ENCODE measurements at places on chromosomes 4 and X. TPM values are rescaled to one million over a fixed set of nuclear protein-coding genes. Genes with fewer than 3 reads are reported as not detected.

Gene STOX2
- total RNA-seq = 19.6 TPM

DNA sequence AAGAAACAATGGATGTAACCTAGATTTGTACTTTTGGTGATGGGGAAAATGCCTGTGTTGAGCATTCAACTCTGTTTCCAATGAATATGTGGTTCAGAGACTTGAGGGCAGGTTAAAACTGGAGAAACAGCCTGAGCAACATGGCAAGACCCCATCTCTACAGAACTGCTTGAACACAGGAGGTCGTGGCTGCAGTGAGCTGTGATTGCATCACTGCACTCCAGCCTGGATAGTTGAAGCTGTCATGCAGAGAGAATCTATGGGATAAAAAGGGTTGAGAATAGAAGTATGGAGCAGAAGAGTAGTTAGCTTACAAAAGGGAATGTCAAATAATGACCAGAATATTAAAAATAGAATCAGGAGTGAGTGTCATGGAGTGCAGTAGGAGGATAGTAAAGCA lies 134.8 kb upstream of the PDE5A start:
- H3K36me3 ChIP-seq = no peaks in the 10 kb centered on the region
- no peak for DNase-seq
- H3K4me1 ChIP-seq = no peaks in the 10 kb centered on the region
- H3K27ac ChIP-seq = no peak overlapping the region

DNA sequence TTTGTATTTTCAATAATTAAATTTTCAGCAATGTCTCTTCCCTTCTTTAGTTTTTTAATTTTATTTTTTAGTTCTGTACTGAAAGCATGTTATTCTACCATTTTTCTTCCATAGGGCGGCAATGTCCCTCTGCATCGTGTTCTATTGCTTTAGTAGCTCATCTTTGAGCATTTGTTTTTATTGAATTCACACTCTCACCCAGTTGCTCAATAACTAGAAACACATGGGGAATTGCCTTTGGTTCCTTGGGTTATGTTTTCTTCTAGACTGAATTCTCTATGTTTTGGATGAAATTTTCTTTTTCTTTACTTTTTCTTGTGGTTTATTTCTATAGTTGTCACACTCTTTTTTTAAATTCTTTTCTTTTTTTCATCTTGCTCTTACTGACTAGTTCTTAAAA lies 233.8 kb upstream of the LDB2 start:
- no peaks in the 10 kb centered on the region for H3K4me1 ChIP-seq
- no peaks in the 10 kb centered on the region for H3K27me3 ChIP-seq
- no peak overlapping the region for H3K27ac ChIP-seq
- no peaks in the 10 kb centered on the region for H3K36me3 ChIP-seq
- DNase-seq = no peak

- peaks cover 26% of the 10 kb centered on the region for H3K4me1 ChIP-seq
- DNase-seq = no peak
Observed at GRCh38 chr4:74932010-74932409, 906 bp upstream of the PARM1 start.

DNA sequence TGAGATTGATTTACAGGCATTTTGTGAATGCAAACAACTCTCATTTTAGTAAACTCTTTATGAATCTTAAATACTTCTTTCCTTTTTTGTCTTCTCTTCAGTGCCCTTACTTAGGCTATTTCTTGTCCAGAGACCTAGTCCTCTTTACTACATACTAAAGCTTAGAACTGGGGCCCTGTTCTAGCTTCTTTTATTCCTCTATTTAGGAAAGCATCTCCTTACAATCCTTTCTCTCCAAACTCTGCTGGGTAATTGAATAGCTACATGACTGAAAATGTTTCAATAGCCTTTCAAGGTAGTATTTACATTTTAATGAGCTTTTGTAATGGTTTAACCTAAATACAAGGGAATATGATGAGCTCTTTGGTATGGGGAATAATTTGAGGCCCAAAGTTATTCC lies 1701.5 kb upstream of the TENM3 start:
- H3K27ac ChIP-seq = no peak overlapping the region
- H3K36me3 ChIP-seq = no peaks in the 10 kb centered on the region
- DNase-seq = no peak
- H3K4me1 ChIP-seq = no peaks in the 10 kb centered on the region
- H3K27me3 ChIP-seq = no peaks in the 10 kb centered on the region

- no peaks in the 10 kb centered on the region for H3K4me1 ChIP-seq
- no peak overlapping the region for H3K4me3 ChIP-seq
- no peaks in the 10 kb centered on the region for H3K27me3 ChIP-seq
Observed at GRCh38 chr4:160193787-160194186, 1090.9 kb downstream of the RAPGEF2 start.

DNA sequence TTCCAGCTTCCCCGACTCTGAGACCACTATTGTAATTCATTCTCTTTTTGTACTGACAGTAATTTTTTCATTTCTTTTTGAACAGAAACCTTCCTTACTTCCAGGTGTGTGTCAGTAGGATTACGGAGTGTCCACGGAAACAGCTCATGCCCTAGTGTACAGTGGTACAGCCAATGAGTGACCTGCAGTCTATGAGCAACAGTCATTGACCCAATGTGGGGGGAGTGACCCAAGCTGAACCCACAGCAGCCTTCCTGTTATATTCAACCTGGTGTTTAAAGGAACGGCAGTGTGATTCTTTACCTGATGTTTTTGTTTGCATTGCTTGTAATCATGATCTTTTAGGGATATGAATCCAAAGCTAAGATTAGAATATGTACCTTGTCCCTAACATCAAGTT lies 1.2 kb downstream of the H2BW2 start:
- no peaks in the 10 kb centered on the region for H3K4me1 ChIP-seq
- H3K27me3 ChIP-seq = no peaks in the 10 kb centered on the region
- H3K27ac ChIP-seq = no peak overlapping the region
- H3K36me3 ChIP-seq = no peaks in the 10 kb centered on the region
- H3K4me3 ChIP-seq = no peak overlapping the region

DNA sequence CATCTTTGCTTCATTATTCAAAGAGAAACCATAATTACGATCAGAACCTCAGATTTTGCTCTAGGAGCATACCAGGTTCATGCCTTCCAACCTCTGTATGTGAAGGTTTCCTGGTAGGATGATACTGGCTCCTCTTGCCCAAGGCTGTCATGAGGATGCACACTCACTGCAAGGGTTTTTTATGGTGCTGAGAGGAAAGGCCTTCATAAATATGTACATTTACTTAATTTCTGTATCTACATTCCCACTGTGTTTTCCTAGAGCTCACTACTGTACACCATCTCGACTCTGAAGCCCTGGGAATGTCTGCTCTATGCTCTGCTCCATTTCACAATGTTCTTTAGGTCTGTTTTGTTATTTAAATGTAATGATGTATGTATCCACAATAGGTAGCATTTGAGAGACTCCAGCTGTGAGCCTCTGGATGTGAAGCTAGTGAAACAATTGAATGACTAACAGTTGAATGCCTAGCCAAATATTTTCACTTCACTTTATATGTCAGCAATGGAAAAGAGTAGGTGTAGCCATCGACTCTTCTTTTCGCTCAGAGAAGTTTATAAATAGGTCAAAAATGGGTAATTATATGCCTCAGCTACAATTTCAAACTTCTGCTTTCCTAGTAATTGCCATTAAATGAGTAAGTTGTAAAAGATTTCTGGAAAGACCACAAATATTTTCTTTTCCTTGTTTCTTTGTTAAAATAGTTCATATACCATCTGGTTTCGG lies 228.0 kb downstream of the PALLD start:
- no peak overlapping the region for H3K4me3 ChIP-seq
- H3K36me3 ChIP-seq = no peaks in the 10 kb centered on the region
- H3K4me1 ChIP-seq = peaks cover 4% of the 10 kb centered on the region

DNA sequence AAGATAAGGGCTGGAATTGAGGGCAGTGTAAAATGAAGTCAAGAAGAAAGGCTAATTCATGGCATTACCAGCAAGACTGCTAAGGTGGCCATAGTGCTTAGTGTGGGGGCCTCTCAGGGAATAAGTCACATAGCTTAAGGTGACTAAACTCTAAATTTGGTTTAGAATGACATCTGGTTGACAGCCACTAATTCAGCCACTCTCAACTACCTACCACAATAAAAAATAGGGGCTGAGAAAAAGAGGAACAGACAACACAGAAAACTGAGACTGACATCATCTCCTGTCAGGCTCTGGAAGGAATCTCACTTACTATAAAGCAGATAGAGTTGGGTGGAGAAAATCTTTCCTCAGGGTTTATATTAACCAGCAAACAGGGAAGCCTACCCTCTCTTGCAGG lies 96.9 kb downstream of the CHRDL1 start:
- no peak overlapping the region for H3K27ac ChIP-seq
- H3K4me3 ChIP-seq = no peak overlapping the region
- H3K36me3 ChIP-seq = no peaks in the 10 kb centered on the region
- no peaks in the 10 kb centered on the region for H3K4me1 ChIP-seq

Data from suprapubic skin (tissue), 4 donors.